ENCODE measurements at places on chromosomes 7 and 10.

- peak; percentile 4 for DNase-seq
Observed at GRCh38 chr7:130489140-130489983, 2.5 kb upstream of the MEST start.

- DNase-seq = no peak
Observed at GRCh38 chr10:47419421-47419820, 35.3 kb upstream of the ZNF488 start.

DNA sequence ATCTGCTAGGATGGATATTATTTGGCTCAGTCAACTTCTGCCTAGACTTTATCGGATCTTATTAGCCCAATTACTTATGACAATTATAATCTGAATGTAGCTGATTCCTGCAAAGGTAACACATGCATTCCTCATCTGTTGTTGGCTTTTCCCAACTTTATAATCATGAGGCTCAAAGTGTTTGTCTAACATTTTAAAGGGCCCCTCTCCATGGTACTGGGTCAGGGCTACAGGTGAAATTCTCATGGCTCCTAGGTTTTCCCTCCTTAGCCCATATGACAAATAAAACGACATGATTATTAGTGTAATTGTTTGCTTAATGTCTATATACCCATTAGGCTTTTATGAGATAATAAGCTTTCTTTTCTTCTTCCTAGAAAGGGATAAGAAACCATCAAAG, 4.2 kb upstream of the LRGUK start:
- no peak for DNase-seq

GRCh38 chr10:51095444-51095843, 21.2 kb downstream of the PRKG1 start:
- no peak for DNase-seq

DNA sequence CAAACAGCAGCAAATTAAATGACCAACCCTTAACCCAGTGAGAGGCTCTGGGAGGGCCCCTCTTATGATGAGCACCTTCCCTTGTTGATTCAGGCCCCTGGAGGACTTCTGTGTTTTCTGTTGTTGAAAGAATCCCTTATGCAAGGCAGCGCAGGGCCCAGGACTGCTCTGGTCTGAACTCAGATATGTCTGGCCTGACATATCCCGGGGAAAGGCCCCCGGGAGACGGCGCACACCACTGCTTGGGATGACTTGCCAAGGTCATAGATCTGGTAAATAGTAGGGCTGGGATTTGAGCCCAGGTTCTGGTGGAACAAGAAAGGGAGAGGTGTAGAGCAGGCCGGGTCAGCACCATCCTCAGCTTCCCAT, 124.0 kb downstream of the AOAH start:
- no peak for DNase-seq

DNA sequence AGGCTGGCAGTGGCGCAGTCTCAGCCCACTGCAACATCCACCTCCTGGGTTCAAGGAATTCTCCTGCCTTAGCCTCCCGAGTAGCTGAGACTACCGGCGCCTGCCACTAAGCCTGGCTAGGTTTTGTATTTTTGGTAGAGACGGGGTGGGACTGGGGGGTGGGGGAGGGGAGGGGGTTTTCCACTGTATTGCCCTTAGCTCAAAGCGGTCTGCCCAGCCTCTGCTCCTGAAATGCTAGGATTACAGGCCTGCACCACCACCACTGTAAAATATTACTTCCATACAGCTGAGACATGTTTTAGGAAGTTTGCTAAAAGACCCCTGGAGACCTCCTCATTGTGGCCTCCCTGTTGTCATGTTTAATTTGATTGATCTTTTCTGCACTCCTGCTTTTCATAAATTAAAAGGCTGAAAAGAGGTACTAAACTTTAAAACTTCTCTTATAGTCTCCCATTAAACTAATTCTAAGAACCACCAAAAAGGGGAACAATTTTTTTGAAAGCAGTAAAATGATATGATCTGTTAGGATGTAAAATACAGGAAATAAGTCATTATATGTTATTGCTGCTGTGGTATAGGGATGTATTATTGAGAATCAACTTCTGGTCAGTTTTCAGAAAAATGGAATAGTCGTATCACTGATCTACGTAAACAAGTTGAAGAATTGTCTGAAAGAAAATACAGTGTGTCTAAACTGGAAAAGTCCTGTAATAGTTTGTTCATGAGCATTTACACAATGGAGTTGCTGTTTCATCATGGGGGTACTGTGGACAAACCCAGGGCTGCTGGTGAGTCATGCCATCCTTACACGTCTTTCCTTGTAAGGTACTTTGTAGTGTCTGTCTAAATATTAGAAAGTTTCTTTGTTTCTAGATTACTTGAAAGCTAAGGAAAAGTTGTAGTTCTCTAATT, 72.9 kb upstream of the TMEM248 start:
- no peak for DNase-seq

DNA sequence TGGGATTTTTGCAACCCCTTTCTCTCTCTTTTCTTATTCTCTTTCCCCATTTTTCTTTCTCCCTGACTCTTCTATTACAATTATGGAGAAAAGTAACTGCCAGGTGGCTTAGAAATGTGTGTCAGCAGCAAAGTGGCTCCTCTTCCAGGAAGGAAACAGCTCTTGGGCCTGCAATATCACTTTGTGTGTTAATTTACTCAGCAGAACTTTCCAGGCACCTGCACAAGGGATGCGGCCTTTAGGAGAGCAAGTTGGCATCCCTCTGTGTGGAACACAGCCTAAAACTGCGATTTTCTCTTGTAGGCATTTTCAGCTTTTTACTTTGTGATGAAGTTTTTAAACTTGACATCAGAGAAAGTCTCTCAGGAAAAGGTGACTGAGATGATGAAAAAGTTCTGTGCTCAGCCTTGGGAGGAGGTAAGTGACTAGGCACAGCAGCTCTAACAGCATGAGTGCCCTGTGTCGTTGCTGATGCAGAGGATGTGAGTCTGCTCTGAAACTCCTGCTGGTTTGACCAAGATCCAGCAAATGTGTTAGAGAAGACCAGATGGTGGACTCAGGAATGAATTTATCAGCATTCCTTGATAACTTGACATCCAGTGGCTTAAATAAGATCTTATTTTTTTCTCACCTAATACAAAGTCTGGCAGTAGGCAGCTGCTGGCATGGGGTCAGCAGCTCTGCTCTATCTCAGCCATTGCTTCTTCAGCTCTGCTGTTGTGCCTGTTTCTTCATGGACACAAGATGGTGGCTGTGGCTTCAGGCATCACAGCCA, 47.4 kb upstream of the CC2D2B start:
- DNase-seq = peak; percentile 12

DNA sequence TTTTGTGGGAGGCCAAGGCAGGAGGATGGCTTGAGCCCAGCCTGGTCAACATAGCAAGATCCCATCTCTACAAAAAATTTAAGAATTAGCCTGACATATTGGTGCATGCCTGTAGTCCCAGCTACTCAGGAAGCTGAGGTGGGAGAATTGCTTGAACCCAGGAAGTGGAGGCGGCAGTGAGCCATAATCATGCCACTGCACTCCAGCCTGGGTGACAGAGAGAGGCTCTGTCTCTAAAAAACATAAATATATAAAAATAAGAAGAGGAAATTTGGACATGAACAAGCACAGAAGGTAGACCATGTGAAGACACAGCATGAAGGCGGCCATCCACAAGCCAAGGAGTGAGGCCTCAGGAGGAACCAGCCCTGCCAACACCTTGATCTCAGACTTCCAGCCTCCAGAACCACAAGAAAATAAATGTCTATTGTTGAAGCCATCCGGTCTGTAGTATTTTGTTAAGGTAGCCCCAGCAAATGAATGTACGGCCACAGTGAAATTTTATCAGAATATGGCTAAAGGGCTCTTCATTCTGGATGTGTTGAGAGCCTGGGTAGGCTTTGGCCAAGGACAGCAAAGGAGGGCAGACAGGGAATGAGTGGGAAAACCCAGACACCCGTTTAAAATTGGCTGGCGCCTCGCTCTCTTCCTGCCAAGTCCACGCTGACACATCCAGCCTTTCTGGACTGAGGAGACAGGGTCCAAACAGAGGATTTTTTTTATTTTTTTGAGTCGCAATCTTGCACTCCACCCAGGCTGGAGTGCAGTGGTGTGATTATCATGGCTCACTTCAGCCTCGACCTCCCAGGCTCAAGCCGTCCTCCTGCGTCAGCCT, 12.9 kb upstream of the GRID2IP start:
- DNase-seq = peak; percentile 95

DNA sequence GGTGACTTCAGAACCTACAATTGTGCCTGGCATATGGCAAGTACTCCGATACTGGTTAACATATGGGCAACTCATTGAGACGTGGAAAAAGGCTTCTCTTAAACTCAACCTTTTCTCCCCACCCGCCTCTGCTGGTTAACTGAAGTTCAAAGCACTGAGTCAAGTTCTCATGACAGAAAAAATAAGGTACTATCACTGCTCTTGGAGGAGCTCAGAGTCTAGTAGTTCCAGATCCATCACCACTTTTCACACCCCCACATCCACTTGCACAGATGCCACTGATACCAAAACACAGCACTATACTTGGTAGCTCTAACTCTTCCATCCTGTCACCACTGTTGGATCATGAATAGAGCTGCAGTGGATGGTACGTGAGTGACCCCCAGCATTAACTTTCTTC, 36.2 kb downstream of the CCDC6 start:
- no peak for DNase-seq

GRCh38 chr10:78071140-78071856, 37.6 kb downstream of the RPS24 start:
- peak; percentile 87 for DNase-seq

DNA sequence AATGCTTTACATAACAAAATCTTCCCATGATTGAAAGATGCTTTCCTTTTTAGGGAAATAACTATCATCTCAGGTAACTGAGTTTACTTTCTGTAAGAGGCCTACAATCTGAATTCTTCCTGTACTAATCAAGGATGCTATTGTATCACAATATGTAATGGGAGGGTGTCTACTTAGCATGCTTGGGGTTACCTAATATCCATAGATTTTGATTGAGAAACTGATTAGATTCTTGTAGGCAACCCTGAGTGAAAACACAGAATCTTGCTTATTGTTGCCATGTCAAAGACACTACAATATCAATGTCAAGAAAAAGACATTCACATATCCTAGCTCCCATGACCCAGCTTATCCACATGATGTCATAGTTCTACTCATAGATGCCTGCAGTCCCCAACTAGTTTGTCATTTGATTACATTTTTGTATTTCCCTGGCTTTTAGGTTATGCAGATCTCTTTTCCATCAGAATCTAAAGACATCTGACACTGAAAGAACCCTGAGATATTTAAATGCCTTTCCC, 62.4 kb downstream of the PON1 start:
- no peak for DNase-seq

DNA sequence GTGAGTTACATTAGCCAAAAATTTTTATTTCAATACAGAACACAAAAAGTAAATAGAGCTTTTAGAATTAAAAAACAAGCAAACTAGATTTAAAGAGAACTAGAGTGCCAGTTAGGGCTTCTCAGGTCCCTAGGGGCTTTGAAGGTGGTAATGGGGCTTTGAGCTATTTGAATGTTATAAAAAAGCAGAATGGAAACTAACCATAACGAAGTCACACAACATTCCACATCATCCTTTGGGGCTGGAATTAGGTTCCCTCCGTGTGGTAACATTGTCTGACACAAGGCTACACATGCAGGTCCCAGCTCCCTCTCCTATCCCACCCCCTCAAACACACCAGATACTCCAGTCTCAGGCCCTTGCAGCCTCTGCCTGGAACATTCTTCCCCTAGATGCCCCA, 15.3 kb downstream of the JAZF1 start:
- DNase-seq = no peak

- DNase-seq = no peak
Observed at GRCh38 chr10:33791272-33791660, 456.8 kb upstream of the NRP1 start.

- DNase-seq = no peak
Observed at GRCh38 chr10:89242345-89242684, 9.3 kb downstream of the LIPA start.

Data from G401 (cell line).